H7 (cell line): ENCODE measurements at places on chromosomes 4 and X.

GRCh38 chrX:20028588-20028987 is 37.7 kb upstream of the BCLAF3 start:
- no peak for DNase-seq

DNA sequence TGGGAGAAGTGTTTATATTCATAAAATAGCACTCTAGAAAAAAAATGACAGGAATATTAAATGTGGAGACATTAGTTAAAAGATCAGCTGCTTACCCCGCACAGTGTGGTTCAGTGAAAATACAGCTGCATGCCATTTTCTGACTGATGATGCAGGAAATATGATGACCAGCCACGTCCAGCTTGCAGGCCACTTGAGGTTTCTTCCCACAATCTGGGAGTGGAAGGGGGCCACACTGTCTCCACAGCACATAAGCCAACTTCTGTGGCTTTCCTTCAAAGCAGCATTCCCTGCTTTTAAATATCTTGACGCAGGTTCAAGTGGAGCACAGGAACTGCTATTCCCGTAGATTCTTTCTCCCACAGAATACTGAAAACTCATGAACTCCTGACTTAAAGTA is 173.4 kb upstream of the GALNT7 start:
- no peak for DNase-seq

DNA sequence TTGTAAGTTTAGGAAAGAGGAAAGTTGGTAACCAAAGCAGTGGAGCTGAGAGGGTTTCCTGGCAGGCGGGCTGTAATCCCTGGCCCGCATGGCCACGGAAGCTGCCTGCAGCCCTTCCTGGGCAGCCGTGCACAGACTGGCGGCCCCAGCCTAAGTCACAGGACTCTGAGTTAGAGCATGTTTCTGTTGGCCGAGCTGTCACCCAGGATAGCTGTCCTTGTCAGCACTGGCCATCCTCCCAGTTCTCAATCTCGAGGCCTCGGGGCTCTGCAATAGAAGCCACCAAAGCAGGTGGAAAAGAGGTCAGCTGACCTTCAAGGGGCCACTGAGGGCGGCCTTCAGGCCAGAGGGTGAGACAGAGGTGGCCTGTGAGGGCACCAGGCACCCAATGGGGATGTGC is 20.5 kb downstream of the PNMA6E start:
- peak; percentile 19 for DNase-seq

DNA sequence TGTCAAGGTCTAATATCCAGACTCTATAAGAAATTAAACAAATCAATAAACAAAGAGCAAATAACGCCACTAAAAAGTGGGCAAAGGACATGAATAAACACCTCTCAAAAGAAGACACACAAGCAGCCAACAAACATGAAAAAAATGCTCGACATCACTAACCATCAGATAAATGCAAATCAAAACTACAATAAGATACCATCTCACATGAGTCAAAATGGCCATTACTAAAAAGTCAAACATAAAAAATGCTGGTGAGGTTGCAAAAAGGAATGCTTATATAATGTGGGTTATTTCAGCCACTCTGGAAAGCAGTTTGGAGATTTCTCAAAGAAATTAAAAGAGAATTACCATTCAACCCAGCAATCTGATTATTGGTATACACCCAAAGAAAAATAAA is 481.1 kb downstream of the STPG2 start:
- DNase-seq, result no peak

DNA sequence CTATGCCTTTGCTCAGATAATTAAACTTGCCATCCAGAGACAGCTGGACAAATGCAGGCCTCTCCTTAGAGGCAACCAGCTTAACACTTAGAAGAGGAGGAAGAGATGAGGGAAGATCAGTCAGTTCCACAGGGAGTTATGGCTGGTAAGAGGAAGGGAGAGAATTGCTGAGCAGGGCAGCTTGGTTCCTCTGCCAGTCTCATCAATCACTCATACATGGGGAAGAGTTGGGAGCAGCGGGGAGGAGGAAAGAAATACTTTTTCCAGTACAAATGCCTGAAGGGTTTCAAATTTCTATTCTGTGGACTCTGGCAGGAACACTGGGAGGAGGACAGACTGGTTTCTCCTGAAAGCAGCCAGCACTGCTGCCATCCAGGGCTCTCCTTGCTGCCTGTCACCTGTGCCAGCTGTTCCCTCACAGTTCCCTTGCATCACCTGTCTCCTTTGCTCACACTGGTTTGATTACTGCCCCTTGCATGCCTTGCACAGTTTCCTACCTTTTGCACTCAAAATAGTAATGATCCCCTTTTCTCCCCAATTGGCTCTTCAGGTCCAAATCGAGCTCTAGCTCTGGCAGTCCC is 59.5 kb downstream of the PGRMC2 start:
- no peak for DNase-seq

DNA sequence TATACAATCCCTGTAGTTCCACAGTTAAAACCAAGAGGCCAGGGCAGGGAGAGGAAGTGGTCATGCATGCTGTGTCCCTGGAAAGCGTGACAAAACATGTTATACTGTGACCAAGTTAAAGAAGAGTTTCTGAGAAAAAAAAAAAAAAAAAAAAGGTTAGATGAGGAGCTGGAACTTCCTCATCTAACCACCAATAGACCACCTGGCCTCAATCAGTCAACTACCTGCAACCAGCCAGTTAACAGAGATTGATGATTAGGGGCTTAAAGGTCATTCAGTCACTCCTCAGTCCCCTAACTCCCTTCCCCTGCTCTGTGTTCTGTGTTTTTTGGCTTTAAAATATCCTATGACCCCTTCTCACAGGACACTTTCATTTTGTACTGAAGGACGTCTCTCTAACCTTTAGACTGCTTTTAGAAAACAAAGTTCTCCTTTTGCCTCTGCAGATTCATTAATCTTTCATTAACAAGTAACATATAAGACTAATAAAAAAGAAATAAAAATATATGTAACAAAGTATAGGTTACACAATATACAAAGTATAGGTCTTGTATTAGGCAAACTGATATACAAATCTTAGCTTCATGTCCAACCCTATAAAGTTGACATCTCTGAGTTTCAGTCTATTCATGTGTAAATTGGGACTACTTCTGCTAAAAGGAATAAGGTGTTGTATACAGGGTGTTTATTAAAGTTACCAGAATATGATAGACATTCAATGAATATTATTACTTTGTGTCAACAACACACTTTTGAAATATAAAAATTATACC is 179.1 kb upstream of the NDST4 start:
- peak; percentile 2 for DNase-seq

GRCh38 chr4:7844594-7844991 is 95.1 kb downstream of the AFAP1 start:
- DNase-seq, result no peak

GRCh38 chr4:78962597-78963115 is 23.4 kb upstream of the PAQR3 start:
- DNase-seq, result no peak
